Activated naive CD8-positive, alpha-beta T cell treated with anti-CD3 and anti-CD28 coated beads, Interleukin-2, amount 10 ng/mL, durations not matched to agents 7 days and 5 days (primary cell): ENCODE measurements at places on chromosomes 6 and 20. TPM values are rescaled to one million over a fixed set of nuclear protein-coding genes. Genes with fewer than 3 reads are reported as not detected.

- H3K36me3 ChIP-seq = peaks cover 37% of the 10 kb centered on the region
- no peak for DNase-seq
- H3K4me3 ChIP-seq = no peak overlapping the region
- H3K27me3 ChIP-seq = no peaks in the 10 kb centered on the region
- H3K27ac ChIP-seq = no peak overlapping the region
Measured at GRCh38 chr6:75642311-75642710, 40.6 kb downstream of the SENP6 start.

DNA sequence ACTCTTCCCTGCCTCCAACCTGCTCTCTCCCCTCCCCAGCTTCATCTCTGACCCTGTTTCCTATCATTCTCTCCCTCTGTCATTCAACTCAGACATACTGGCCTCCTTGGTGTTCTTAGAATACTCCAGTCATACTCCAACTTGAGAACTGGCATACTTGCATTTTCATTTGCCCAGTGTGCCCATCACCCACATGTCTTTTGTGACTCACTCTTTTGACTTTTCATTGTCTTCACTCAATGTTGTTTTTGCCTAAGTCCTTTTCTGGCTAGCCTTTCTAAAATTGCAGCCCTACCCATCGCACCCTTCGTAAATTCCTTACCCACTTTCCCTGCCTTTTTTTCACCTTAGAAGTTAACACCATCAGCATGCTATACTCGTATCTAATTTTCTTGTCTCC is 77.0 kb upstream of the CD2AP start:
- no peak overlapping the region for H3K27ac ChIP-seq
- no peak for DNase-seq
- no peak overlapping the region for H3K4me3 ChIP-seq

GRCh38 chr20:17809362-17810061 is 109.7 kb downstream of the BANF2 start:
- DNase-seq = no peak
- no peaks in the 10 kb centered on the region for H3K27me3 ChIP-seq
- H3K4me3 ChIP-seq = no peak overlapping the region
- H3K36me3 ChIP-seq = no peaks in the 10 kb centered on the region
- H3K27ac ChIP-seq = no peak overlapping the region

DNA sequence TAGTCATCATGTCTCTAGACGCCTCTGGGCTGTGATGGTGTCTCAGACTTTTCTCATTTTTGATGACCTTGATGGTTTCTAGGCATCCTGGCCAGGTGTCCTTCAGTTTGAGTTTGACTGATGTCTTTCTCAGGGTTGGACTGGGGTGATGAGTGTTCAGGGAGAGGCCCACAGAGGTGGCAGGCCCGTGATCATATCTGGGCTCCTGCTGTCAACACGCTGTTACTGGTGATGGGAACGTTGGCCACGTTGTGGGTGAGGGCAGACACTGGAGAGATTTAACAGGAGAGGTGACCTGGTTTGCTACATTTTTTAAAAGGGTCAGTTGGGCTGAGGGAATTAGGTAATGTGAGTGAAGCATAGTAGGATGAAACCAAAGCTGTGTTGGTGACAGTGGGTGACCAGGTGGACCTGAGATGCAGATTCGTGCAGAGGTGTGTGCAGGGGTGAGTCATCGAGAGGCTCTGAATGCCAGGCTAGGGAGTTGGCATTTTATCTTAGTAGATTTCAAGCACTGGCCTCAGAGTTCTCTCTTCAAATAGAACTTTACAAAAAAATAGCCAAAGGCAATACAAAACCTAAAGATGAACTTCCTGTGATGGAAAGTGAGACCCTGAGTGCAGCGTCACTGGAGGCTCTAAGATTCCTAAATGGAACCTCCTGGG is 174.1 kb downstream of the CDH26 start:
- H3K4me3 ChIP-seq = no peak overlapping the region
- DNase-seq = no peak
- peaks cover 20% of the 10 kb centered on the region for H3K27me3 ChIP-seq
- H3K27ac ChIP-seq = no peak overlapping the region
- H3K36me3 ChIP-seq = no peaks in the 10 kb centered on the region

DNA sequence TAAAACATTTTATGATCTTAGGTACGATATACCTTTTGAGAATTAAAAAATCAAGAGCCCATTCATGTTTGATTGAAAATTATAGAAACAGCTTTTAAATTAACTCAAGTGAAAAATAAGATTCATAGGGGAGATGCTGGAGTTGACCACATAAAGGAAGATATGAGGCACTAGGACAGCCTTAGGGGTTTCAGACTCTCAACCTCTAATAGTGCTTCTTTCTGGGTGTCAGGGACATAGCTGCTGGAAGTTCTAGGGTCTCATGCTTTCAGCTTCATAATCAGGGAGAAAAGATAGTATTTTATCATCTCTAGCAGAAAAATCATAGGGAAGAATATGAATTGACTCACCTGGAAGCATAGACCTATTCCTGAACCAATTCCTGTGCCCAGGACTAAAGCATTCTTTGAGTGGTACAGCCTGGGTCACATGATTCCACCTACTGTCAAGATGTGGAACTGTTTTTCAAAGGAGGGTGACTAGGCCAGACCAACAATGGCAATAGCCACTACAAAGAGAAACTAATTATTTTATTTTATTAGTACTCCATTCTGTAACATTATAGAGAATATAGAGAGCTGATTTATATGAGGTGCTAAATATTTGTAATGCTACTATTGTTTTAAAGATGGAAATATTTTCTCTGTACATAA is 27.8 kb upstream of the CENPW start:
- no peak overlapping the region for H3K27ac ChIP-seq
- DNase-seq = no peak
- H3K36me3 ChIP-seq = no peaks in the 10 kb centered on the region
- H3K4me1 ChIP-seq = no peaks in the 10 kb centered on the region
- H3K27me3 ChIP-seq = peaks cover 3% of the 10 kb centered on the region

The BCAS1 gene
- total RNA-seq = not detected

The RAMACL gene
- total RNA-seq = 0.44 TPM

DNA sequence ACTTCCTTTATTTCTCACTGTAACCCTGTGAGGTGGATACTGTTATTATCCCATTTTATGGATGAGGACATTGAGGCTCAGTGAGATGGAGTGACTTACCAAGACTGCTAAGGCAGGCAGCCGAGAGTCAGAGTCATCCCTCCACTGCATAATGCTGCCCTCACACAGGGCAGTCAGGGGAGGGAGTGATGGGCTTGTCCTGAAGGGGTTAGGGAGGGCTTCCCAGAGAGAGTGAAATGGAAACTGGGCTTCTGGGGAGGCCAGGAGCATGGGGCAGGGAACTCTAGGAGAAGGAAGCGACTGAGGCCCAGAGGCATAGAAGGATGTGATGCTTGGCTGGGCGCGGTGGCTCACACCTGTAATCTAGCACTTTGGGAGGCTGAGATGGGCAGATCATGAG is 31.1 kb downstream of the TM9SF4 start:
- H3K4me1 ChIP-seq = no peaks in the 10 kb centered on the region
- no peak overlapping the region for H3K27ac ChIP-seq
- no peak overlapping the region for H3K4me3 ChIP-seq
- no peak for DNase-seq
- H3K36me3 ChIP-seq = peaks cover 28% of the 10 kb centered on the region

The BAG2 gene
- 7.6 TPM for total RNA-seq

GRCh38 chr6:54074578-54075195 is 36.6 kb upstream of the MLIP start:
- no peak overlapping the region for H3K27ac ChIP-seq
- DNase-seq = no peak
- H3K36me3 ChIP-seq = no peaks in the 10 kb centered on the region

The SERINC3 gene
- total RNA-seq = 71.5 TPM

The PTGIS gene
- 0.39 TPM for total RNA-seq

The HLA-DRB1 gene
- total RNA-seq = 11.8 TPM
